ENCODE measurements at places on chromosomes 13 and 19. TPM values are rescaled to one million over a fixed set of nuclear protein-coding genes. Genes with fewer than 3 reads are reported as not detected.

Gene RPS5
- 436 TPM for total RNA-seq

Gene EBI3
- total RNA-seq: not detected

Gene PSG3
- total RNA-seq: not detected

Gene FAM83E
- 58.6 TPM for total RNA-seq

Gene KRTDAP
- not detected for total RNA-seq

Gene CRX
- not detected for total RNA-seq

Gene ARHGEF7
- total RNA-seq: 87.9 TPM

Gene FAM124A
- 0.83 TPM for total RNA-seq

Gene GJA3
- not detected for total RNA-seq

Gene PLIN4
- total RNA-seq: 2.3 TPM

Gene F7
- 1.9 TPM for total RNA-seq

Gene SLC1A5
- 19.8 TPM for total RNA-seq

Gene LRG1
- total RNA-seq: 1.7 TPM

Gene GRK1
- total RNA-seq: not detected

Gene ADPRHL1
- total RNA-seq: 15.2 TPM

Gene KLHL26
- total RNA-seq: 9.9 TPM

Gene TTC9B
- not detected for total RNA-seq

Gene SLC8A2
- total RNA-seq: not detected

Gene GDF15
- 9.9 TPM for total RNA-seq

Gene IZUMO4
- total RNA-seq: 9.9 TPM

Gene CALR3
- total RNA-seq: not detected

Gene PTGIR
- total RNA-seq: 3.4 TPM

Gene LRRC63
- not detected for total RNA-seq

Gene IRF2BP1
- 23.7 TPM for total RNA-seq
